ENCODE measurements at places on chromosomes 3 and 15. TPM values are rescaled to one million over a fixed set of nuclear protein-coding genes. Genes with fewer than 3 reads are reported as not detected.

The CALML4 gene
- 1.4 TPM for polyA plus RNA-seq

DNA sequence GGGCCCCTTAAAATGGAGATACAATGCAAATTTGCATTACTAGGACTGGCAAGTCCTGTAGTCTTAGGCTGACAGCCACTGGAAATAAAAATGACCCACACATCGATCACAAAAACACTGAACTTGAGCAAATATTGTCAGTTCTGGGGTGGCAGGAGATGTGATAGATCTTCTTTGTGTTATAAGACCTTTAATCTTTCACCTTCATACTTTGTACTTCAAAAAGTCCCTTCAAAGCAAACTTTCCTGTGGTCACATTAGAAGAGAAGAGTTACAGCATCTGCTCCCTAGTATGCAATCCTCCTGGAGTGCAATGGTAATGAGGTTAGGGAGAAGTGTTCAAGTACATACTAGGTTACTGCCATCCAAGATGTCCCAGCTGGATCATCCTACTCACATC lies 149.4 kb upstream of the KCNMB2 start:
- DNase-seq, result no peak

DNA sequence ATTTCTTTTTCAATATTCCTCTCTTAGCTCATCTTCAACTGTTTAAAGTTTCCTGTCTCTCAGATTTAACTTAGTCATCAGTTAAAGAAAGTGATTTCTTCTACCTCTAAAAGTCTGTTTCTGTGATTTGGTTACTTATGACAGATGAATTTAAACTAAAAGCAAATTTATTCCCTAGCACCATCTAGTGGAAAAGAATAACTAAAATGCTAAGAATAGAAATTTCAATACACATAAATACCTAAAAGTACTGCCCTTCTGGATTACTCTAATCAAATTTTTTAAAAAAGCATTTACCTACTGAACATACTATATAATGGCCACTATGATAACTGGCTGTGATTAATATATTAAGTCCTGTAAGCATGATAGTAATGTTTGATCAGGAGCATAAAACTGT lies 14.0 kb upstream of the ZCWPW2 start:
- no peak for DNase-seq

The ENTPD3 gene
- 1.1 TPM for polyA plus RNA-seq

- no peak for DNase-seq
Observed at GRCh38 chr15:26145796-26146195, 282.7 kb upstream of the ATP10A start.

DNA sequence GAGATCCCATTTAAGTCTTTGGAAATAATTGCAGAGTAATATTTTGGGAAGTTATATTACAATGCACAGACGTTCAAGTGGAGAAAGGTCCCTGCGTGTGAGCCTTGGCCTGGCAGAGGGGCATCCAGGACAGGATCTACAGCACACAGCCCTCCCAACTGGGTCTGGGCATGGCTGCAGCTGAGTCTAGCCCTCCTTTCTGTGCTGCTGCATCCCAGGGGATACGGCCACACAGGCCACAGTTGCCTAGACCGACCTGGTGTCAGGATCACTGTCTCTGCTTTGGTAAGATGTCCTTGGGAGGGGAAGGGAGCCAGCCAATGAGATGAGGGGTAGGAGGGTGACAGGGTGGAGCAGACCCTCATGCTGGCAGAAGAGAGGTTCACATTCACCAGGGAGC lies 46.1 kb downstream of the APBA2 start:
- no peak for DNase-seq

DNA sequence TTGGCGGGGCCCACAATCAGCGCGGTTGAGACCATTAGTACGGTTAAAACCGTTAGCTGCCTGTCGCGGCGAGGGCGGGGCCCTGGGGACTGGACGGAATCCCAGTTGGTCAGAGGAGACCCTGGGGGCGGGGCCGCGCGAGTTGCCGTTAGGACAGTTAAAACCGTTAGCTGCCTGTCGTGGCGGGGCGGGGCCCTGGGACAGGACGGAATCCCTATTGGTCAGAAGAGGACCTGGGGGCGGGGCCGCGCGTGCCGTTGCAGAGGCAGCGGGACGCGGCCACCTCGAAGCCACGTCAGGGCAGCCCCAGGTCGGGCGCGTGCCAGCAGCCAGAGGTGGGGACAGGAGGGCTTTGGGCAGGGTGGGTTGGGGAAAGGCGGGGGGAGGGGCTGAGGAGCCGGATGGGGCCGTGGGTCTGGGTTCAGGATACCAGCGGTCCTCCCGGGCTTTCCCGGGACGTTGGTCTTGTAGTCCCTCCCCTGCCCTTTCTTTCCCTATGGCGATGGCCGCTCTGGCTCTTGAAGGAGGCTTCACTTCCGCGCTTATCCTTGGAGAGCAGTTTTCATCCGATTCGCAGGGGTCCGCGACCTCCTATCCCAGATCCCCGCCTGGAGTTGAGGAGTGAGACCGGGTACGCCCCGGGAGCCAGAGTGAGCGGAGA lies 28.0 kb downstream of the KLHDC8B start:
- no peak for DNase-seq

The ZIC1 gene
- 0.35 TPM for polyA plus RNA-seq

DNA sequence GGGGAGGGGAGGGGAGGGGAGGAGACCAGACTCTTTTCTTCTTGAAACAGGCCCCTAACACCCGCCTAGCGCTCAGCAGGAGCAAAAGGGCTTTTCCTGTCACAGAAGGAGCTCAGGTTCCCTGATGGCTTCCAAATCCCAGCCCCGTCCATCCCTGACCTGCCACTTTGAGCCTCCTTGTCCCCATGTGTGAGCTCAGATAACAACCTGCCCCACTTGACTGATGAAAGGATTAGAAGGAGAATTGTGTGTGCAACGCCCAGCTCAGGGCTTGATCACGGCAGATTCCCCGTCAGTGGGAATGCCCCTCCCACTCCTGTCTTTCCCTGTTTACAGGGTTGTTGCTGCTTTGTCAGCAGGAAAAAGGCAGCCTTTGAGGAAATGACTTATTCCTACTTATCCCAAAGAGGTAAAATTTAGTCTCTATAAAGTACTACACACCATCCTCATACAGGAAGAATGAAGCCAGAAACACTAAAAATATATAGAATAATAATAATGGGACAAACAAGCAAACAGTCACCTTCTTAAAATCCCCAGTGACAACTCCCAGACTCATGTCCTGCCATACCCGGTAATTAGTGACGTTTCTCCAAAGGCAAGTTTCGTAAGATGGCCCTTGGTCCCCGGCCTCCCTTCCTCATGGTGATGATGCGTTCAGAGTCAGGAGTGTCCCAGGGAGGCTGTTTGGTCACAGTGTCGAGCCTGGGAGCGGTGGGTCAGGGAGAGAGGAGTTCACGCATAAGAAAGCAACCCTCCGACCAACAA lies 6.1 kb upstream of the LRRC15 start:
- no peak for DNase-seq

GRCh38 chr15:40257656-40258450 lies 19.0 kb downstream of the PAK6 start:
- no peak for DNase-seq

The TGM5 gene
- not detected for polyA plus RNA-seq

The TMEM108 gene
- polyA plus RNA-seq, result 1.0 TPM

DNA sequence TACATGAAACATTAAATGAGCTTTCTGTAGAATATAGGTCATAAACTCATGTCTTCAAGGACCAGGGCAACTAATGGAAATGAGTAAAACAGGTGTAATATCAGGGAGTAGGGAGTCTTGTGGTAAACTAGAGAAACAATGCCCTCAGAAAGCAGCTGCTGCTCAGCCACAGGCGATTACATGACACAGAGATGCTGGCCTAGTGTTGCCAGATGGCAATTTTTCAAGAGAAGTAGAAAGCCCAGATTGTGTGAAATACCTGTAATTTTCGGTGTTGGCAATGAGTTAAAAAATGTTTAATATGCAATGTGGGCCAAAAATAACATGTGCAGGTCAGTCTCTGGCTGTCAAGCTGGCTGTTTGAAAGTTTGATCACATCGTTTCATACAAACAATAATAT lies 23.4 kb downstream of the NCEH1 start:
- no peak for DNase-seq

- peak; percentile 41 for DNase-seq
Observed at GRCh38 chr3:160401291-160402095, 2.0 kb downstream of the SMC4 start.

GRCh38 chr15:44596511-44597010 lies 59.6 kb downstream of the EIF3J start:
- DNase-seq, result no peak

The C3orf52 gene
- polyA plus RNA-seq, result 10.0 TPM

GRCh38 chr15:44536302-44536961 lies 515 bp upstream of the EIF3J start:
- DNase-seq, result no peak

DNA sequence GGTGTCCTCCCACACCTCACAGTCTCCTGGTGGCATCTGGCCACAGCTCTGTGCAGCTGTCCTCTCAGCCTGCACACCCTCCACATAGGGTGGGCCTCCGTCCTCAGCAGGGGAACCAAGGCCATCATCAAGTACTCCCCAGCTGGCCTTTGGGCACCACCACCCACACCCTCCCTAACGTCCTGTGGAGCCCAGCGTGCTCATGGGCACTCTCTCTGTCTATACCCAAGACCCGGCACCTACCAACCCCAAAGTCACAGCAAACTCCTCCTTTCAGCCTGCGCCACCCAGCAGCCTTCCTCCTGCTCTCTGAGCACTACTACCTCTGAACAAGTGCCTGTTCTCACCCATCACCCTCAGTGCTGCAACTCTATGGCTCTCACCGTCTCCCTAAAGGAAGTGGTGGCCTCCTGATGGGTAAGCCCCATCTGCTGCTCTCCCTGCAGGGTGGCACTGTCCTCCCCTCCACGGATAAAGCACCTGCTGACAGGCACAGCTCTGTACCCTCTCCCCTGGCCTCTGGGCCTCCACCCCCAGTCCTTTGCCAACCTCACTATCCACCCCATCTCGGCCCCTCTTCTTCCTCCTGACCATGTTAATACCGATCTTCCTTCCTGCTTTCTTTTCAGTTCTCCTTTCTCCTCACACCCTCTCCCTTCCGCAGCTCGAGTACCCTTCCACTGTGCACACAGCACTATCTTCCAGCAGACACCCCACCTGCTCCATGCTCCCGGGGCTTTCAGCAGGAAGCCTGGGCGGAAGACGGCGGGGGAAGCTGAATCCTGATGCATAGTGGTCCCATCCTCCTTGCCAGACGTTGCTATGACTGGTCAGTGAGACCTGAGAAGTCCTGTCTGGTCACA lies 31.5 kb downstream of the SLC41A3 start:
- no peak for DNase-seq

- no peak for DNase-seq
Observed at GRCh38 chr3:71226565-71227269, 356.8 kb downstream of the FOXP1 start.

DNA sequence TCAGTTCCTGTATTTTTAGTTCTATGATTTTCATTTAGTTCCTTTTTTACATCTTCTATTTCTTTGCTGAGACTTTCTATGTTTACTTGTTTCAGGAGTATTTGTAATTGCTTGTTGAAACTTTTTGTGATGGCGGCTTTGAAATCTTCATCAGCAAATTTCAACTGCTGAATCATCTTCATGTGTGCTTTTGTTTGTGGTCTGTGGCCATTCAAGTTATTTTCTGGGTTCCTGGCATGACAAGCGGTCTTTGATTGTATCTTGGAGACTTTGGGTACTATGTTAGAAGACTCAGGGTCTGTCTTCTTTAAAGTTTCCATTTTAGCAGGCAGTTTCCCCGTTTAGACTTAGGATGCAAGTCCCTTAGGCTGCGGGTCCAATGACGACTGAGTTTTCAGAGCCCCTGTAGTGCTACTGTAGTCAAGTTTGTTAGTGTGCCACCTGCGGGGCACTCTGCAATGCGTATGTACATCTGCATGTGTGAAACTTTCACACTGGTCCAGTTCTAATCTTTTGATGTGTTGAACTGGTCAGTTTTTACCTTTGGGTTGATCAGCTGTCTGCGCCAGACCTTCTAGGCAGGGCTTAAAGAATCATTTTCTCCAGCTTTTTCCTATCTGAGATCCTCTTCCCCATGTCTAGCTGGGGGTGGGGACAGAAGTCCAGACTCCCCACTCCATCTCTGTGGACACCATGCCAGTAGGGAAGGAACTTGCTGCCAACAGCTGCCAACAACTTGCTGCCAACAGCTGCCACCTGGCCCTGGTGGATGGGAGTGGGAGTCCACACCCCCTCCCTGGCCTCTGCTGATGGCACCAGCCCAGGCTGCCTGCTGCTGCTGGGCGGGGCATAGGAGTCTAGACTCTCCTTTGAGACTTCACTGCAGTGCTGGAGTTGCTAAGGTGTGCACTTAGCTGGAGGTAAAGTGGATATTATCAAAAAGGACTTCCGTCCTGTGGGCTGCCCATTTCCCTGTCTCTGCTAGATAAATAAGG lies 190.9 kb downstream of the TJP1 start:
- no peak for DNase-seq

The KCNMB2 gene
- not detected for polyA plus RNA-seq

- no peak for DNase-seq
Observed at GRCh38 chr3:77052051-77052501, 12.2 kb downstream of the ROBO2 start.

The TNFSF10 gene
- not detected for polyA plus RNA-seq

DNA sequence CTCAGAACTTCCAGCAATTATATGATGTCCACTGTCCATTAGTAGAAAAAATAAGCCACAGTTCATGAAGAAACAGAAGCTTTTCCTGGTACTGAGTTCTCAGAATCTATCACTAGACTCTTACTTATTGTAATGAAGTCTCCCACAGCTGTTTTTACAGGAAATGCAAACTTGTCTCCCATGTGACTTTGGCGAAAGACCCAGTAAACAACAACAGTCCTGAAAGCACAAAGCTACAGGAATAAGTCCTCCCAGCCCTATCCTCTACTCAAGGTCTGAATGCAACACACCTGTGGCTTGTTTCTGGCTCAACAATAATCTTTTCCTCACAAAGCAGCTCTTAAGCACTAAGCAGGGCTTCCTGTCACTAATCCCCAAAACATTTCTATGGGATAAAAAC lies 55.9 kb downstream of the EOMES start:
- no peak for DNase-seq

DNA sequence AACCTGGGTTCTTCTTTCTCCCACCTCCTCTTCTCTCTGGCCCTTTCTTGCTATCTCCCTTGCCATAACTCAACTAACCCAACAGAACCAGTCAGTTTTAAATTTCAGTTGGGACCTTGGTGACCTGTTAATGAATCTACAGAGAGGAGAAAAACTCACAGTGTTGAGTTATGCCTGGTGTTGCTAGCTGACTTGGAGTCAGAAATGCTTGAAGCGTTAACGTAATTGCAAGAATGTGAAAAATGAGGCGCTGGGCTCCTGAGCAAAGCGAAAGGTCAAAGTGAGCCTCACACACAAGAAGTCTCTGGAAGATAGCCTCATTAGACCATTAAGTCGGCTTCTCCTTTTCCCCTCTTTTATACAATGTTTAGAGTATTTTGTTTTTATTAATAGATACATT lies 18.4 kb downstream of the MEIS2 start:
- no peak for DNase-seq

DNA sequence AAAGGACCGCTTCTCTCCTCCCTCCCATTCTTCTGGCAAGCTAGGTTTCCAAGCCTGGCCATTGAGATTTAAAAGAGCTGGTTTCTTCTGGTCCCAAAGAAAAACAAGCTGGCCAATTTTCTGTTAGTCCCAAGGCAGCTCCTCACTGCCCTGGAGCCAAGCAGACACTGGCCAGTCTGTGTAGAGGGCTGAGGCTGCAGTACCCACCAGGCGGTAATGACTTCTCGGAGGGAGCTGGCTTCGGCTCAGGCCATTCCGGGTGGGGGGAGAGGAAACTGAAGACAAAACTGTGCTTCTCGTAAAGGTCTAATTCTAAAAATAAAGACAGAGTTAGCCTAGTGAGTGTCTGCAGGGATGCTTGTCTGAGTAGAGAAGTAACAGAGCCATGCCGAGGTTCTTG lies 78.5 kb upstream of the SMAD3 start:
- DNase-seq, result no peak

The MEX3B gene
- 3.8 TPM for polyA plus RNA-seq

- DNase-seq, result no peak
Observed at GRCh38 chr3:38348903-38349302, 2.3 kb downstream of the XYLB start.

The SNX22 gene
- 0.59 TPM for polyA plus RNA-seq

The SH2D7 gene
- 0.98 TPM for polyA plus RNA-seq

All from cardiac muscle cell (in vitro differentiated cells and primary cell).